ENCODE measurements at places on chromosomes 7 and 10. TPM values are rescaled to one million over a fixed set of nuclear protein-coding genes. Genes with fewer than 3 reads are reported as not detected.

DNA sequence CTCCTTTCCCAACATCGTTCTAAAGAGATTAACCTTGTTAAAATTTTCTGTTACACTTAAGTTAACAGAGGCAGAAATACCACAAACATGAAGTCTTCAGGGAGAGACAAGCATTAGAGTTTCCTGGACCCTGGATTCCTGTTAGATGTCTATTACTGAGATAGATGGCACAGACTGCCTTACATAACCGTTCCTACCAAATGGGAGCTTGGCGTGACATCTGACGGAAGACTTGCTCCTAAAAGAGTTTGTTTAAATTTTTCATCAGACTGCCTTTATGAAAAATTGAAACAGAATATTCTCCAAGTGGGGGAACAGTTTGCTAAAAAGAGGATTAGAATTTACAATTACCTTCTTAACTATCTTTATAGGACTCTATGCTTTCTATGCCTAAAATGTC, 22.7 kb downstream of the ANK3 start:
- DNase-seq: no peak

- DNase-seq: no peak
Observed at GRCh38 chr10:114823077-114823463, 1.5 kb downstream of the FHIP2A start.

DNA sequence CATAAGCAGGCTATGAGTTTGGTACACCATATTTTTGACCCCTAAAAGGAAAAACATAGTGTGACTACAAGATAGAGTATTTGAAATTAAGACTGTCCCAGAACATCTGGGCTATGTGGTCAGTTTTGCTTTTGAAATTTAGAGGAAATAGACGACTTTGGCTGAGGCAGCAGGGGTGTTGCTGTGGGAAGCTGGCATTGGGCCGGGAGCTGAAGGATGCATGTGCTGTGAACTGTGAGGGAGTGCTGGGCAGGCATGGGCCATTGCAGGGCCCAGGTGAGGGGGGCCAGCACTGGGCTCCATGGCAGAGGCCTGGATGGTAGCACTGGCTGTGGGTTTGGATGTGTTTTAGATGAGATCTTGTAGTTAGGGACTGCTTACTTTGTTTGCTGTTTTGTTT, 168.3 kb downstream of the BMPER start:
- no peak for DNase-seq

DNA sequence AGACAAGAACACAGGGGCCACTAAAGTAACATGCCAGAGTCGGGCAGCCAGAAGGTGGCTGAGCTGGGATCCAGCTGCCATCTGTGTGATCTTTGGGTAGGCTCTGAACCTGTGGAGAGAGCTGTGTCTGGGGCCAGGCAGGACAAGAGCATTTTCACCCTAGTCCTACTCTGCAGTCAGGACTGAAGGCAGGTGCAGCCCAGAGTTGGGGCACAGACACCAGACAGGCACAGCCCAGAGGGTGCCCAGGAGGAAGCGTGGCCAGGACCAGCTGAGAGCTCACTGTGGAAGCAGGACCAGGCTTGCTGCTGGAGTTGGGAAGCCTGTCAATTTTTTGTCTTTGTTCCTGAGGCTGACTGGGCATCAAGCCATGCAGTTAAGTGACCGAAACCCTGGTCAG, 113.6 kb downstream of the ADCY1 start:
- no peak for DNase-seq

The PIK3AP1 gene
- total RNA-seq: 3.8 TPM

DNA sequence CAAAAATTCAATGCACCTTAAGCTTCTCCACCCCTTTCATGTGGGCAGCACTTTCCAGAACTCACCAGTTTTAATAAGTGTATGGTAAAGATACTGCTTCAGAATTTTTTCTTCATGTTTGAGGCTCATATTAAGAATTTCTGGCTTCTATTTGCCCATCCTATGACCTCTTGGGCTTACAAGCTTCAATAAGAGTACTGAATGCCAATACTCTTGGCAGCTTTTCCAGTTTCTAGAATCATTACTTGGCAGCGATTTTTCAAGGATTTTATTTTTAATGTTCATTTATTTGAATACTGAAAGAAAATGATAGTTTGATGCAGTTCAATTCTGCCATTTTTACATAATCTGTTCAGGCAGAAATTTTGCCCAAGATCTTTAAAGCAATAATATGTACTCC, 242.1 kb upstream of the KCND2 start:
- no peak for DNase-seq

The HOXA4 gene
- 1.4 TPM for total RNA-seq

The CPXM2 gene
- total RNA-seq: 27.4 TPM

- no peak for DNase-seq
Observed at GRCh38 chr7:120043250-120043649, 229.7 kb upstream of the KCND2 start.

- DNase-seq: no peak
Observed at GRCh38 chr7:102914585-102914984, 1.8 kb downstream of the LRRC17 start.

DNA sequence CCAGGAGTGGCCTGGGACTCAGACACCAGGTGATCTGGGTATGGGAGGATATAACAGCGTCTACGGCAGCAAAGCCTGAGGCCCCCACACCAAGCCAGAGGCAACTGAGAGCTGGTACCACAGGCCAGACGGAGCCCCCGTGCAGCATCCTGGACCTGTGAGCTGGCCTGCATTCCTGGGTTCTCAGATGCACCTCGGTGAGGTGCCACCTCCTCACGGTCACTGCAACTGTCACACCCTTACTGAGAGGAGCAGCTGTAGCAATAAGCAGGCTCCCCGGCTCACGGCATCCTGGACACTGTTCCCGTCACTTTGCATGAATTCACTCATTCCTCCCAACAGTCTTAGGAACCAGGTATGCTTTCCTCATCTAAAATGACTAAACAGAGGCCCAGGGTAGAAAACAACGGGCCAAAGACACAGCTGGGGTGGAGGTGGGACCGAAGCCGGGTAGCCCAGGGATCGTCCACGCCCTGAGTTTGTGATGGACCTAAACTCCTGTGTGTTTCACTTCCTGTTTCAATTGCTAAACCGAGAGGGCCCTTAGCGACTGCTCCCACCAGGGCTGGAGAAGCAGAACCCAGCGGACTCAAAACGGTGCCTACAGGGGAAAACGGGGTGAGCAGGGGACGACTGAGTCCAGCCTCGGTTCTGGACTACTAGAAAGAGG, 98.7 kb downstream of the CTBP2 start:
- no peak for DNase-seq

DNA sequence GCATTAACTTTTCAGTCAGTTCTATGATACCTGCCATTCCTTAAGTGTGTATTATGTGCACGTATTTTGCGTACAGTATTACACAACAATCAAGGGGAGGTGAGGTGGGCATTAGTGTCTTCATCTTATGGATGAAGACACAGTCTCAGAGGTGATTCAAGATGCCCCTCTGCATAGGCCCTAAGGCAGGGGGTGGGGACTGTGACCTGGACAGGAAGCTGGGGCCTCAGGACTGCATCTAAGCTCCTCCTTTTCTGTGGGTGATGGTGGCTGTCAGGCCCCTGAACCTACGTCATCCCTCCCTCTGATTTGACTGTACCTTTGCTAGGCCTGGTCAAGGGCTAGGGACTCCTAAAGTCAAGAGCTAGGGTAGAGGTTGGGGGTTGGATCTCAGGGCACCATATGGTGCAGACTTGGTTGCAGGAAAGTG, 38.9 kb downstream of the HK1 start:
- no peak for DNase-seq

The LLCFC1 gene
- not detected for total RNA-seq

The PCDH15 gene
- total RNA-seq: not detected

The NPTX2 gene
- total RNA-seq: 144 TPM

GRCh38 chr10:77240706-77241349, 396.8 kb downstream of the KCNMA1 start:
- DNase-seq: no peak

DNA sequence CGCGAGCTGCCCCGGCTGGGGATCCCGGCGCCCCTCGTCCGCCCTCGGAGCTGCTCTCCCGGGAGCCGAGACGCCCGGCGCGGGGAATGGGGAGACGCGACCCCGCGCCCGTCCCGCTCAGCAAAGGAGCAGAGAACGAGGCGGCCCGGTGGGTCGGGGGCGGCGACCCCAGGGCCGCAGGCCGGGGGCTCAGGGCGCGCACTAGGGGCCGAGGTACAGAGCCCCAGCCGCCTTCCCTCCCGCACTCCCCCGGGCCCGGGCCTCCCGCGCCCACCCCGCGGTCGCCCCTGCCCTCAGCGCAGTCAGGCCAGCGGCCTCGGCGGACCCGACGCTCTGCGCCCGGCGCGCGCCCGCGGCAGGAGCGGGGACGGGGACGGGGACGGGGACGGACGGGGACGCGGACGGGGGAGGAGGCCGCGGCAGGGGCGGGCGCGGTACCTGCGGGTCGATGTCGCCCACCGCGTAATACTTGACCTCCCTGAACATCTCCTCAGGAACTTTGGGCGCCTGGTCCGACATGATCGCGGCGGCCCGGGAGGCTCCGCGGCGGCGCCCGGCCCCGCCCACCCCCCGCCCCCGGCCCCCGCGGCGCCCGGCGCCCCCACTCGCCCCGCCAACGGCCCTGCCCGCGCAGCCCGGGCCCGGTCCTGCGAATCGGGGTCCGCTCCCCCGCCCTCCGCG, 373 bp downstream of the PAXIP1 start:
- no peak for DNase-seq

The NKX2-3 gene
- not detected for total RNA-seq

The VAX1 gene
- not detected for total RNA-seq

GRCh38 chr7:157347217-157347904, 10.6 kb downstream of the DNAJB6 start:
- no peak for DNase-seq

The FOXI2 gene
- total RNA-seq: not detected

DNA sequence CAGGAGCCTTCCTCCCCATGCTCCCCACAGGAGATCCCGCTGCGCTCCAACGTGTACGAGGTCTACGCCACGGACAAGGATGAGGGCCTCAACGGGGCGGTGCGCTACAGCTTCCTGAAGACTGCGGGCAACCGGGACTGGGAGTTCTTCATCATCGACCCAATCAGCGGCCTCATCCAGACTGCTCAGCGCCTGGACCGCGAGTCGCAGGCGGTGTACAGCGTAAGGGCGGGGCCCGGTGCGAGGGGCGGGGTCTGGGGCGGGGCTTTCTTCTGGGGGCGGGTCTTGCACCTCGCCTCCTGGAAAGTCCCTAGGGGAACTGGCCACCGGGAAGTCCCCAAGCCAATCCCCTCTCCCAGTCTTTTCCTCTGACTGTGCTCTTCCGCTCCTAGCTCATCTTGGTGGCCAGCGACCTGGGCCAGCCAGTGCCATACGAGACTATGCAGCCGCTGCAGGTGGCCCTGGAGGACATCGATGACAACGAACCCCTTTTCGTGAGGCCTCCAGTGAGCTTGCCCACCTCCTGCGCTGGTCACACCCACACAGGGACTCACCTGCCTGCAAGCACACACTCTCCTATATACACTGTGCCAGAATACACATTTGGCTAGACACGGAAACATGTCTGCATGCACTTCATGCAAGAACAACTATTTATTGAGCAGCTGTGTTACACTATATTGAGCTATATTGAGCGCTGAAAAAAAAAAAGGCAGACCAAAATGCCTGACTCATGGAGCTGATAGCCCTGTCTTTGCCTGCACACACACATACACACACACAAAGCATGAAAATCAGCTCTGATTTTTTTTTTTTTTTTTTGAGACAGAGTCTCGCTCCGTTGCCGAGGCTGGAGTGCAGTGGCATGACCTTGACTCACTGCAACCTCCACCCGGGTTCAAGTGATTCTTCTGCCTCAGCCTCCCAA, 32.7 kb upstream of the VSIR start:
- DNase-seq: no peak

- no peak for DNase-seq
Observed at GRCh38 chr7:2980401-2981102, 63.1 kb downstream of the CARD11 start.

- no peak for DNase-seq
Observed at GRCh38 chr7:157539521-157539920, 202.7 kb downstream of the DNAJB6 start.

GRCh38 chr10:62582804-62583208, 208.6 kb downstream of the ZNF365 start:
- no peak for DNase-seq

The ZMIZ1 gene
- 69.6 TPM for total RNA-seq

GRCh38 chr7:137283153-137283552, 60.4 kb downstream of the PTN start:
- no peak for DNase-seq

The PCLO gene
- 25.2 TPM for total RNA-seq

GRCh38 chr7:123190109-123190831, 9.5 kb downstream of the SLC13A1 start:
- no peak for DNase-seq

DNA sequence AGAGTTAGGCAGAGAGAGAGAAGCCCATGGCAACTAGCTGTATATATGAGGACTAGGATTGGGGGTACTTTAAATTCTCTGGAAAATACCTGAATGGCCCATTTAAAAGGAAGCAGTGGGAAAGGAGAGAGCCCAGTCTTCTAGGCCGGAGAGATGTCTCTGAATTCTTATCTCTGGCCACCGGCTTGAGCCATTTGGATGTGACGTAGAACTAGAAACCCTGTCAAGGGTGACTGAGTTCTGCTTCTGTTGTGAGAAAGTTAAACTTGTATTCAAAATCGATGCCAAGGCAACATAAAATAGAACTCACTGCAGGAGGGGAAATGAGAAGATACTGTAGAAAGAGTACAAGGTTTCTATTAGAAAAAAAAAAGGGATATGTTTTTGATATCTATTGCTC, 6.3 kb upstream of the GSTK1 start:
- no peak for DNase-seq

DNA sequence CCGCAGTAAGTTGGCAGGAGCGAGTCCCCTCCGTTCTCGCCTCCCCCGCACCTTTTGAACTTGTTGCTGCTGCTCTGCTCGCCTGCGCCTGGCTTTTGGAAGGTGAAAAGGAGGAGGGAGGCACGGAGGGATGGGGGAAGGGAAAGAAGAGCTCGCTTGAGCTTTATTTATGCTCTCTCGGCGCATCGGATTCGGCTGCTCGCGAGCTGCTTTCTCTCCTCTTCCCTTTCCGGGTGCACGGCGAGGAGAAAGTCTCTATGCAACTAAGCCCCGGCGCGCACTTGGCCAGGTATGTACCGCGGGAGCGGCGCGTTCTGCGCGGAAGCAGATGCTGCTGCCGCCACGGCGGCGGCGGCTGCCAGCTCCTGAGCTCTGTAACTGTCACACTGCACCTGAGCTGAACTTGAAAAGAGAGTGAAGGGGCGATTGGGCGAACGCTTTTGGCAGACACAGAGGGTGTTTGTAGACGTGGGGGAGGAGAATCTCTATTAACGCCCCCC, 551 bp downstream of the KCND2 start:
- no peak for DNase-seq

DNA sequence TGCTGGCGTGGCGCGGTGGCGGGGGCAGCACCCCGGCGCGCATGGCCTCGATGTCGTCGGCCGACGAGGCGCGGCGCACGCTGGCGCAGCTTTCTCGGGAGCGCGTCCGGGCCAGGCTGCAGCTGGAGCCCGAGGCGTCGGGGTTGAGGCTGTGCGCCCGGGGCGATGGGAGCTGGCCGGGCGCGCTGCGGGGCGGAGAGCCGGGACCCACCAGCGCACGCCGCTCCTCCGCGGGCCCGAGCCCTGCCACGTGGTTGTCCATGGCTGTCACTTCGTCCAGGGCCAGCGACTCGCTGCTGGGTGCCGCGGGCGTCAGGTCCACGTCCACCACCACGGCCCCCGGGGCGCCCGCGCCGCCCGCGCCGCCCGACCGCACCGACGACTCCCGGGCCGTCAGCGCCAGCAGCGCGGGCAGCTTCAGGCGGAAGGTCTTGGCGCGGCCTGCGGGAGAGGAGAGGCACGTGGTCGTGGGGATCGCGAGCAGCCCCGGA, 20.0 kb downstream of the KCNH2 start:
- DNase-seq: no peak

The TWIST1 gene
- total RNA-seq: 6.4 TPM

The SORCS1 gene
- 0.23 TPM for total RNA-seq

All from prostate gland (tissue), 2 donors.